ENCODE measurements at places on chromosomes 1 and 21.

DNA sequence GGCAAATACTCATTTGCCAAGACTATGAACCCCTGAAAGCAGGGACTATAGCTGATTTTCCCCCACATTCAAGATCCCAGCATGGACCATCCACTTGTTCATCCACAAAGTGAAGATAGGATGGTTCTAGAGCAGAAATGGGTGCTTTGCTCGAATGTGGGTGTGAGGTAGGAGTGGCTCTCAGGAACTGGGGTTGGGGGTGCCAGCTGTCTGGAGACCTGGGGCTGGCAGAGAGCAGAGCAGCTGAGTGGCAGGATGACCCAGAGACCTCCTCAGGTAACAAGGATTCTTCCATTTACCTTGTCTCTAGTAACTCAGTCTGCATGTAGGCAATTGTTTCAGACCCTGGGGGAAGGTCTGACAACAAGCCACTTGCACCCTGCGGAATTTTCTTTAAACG, 6.0 kb downstream of the S100A9 start:
- no peak for DNase-seq

DNA sequence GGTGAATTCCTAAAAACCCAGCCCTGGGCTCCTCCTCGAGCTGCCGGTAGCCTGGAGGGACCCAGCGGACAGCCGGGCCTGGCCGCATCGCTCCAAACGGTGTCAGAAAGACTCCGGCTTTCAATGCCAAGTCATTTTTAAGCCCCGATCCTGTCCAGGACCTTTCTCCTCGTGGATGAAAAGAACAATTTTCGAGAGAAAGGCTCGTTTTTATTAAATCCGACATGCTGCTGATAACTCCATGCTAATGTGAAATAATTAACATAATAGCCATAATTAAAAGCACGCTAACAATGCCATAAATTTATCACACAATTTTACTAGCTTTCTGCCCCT, 4.6 kb upstream of the FOXD3 start:
- no peak for DNase-seq

DNA sequence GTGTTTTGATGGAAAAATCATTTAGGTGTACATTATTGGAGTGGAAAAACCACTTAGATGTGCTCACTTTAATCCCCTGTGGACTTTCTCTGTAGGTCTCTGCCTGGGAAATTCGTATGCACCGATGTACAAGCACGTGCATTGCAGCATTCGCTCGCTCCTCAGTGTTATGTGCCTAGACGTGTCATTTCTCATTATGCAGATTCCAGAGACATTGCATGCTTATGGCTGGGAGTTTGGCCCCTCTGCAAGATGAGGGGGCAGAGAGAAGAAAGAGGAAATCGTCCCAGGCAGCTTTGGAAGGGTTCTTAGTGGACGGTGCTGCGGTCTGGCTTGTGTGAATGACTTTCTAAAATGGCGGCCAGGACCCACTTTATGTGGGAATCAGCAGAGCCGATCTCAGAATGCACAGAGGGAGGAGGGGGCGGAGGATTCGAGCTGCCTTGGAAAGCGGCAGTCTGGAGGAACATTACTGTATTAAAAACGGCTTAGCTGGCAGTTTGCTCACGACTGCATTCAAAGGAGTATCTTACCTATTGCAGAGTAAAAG, 2.3 kb downstream of the SPEN start:
- peak; percentile 8 for DNase-seq

DNA sequence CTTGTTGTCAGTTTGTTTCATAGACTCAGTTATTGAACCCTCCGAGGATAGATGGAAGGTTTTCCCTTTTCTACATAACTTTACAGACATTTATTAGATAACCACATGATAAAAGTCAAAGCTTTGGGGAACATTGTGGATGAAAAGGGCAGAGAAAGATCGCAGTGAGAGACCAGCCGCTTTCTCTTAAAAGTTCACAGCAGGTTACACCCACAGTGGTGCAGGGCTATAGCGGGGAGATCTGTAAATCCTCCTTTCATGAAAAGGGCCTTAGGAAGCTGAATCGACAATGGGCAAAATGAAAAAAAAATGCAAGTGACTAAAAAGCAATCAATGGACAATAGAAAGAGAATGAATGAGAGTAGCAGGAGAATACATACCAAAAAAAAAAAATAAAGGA, 218.6 kb downstream of the GRIK1 start:
- DNase-seq: no peak

DNA sequence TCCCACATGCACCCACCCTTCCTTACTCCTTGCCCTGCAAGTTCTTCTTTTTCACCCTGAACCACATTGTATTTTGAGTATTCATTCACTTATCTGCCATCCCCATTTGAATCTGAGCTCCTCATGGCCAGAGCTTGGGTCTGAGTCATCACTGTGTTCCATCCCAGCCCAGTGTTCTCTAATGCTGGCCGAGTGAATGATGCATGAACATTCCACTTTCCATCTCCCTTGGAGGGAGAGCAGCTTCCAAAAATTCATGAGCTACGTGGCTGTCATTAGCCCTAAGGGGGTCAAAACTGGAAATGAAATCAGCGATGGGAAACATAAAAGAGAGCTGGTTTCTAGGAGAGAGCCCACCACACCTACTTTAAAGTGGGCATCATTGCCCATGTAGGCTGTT, 187.0 kb upstream of the USP24 start:
- DNase-seq: no peak

DNA sequence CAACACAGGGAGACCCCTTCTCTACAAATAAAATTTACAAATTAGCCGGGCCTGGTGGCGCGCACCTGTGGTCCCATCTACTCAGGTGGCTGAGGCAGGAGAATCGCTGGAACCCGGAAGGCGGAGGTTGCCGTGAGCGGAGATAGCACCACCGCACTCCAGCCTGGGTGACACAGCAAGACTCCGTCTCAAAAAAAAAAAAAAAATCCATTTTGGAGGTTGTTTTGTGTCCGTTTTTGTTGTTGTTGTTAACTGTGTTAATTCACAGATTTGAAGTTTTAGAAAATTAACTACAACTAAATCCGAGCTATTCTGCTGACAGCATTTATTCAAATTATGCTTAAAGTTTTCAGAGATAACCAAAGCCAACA, 618 bp downstream of the CLCC1 start:
- no peak for DNase-seq

DNA sequence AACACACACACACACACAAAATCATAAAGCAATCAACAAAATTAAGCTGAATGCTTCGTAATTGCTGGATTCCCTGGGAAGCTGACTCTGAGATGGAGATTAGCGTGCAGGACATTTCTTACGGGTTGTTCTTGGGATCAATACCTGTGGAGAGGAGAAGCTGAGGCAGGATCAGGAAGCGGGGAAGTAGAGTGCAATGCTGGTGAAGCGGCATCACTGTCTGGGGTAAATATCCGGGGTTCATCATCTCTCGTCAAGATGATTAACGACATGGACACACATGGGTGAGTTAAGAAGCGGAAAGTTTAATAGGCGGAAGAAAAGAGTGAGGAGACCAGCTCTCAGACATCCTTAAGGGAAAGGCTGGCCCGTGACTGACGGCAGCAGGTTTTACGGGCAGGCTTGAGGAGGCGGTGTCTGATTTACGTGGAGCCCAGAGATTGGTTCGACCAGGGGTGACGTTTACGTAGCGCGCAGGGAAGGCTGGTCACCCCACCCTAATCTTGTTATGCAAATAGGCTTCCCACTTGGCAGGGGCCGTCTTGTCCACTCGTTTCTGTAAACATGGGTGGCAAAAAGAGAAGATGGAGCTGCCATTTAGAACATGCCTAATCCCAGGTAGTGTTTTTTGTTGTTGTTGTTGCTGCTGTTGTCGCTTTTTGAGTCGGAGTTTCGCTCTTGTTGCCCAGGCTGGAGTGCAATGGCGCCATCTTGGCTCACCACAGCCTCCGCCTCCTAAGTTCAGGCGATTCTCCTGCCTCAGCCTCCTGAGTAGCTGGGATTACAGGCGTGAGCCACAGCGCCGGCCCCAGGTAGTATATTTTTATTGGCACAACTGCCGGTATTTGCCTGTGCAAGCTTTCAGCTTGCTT, 135.6 kb upstream of the KCNJ15 start:
- DNase-seq: no peak

DNA sequence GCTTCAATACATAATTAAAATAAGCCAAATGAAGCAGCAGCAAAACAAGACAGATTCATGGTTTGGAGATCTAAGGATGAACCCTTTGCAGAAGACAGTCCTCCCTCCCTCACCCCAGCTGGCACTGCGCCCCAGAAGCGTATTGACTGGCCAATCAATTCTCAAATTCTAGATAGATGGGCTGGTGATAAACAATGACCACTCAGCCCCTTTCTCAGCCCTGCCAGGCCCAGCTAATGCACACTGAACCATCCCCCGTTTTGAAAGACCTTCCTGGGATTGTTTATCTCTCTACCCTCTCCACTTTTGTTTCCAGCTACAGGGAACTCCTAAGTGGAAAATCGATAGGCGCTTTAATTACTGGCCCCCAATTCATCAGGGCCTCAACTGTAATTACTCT, 29.0 kb downstream of the TNR start:
- DNase-seq: no peak

DNA sequence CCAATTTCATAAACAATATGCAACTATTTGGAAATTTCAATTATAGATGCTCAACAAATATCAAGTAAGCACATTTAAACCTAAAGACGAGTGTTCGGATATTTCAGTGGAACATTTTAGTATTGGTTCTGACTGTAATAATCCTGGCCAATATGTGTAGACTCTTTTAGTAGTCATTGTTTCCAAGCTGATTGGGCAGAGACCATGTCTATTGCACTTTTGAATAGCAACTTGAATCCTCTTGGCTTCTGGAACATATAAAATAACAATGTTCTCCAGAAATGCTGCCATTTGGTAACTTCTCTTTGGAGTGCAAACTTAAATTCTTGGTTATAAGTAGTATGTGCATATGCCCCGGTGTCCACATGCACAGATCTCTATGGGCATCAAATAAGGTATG, 205.5 kb upstream of the C1orf105 start:
- DNase-seq: no peak

- DNase-seq: no peak
Measured at GRCh38 chr1:55378582-55378981, 163.4 kb upstream of the USP24 start.

- DNase-seq: peak; percentile 88
Measured at GRCh38 chr1:1069056-1069710, 4.9 kb downstream of the RNF223 start.

DNA sequence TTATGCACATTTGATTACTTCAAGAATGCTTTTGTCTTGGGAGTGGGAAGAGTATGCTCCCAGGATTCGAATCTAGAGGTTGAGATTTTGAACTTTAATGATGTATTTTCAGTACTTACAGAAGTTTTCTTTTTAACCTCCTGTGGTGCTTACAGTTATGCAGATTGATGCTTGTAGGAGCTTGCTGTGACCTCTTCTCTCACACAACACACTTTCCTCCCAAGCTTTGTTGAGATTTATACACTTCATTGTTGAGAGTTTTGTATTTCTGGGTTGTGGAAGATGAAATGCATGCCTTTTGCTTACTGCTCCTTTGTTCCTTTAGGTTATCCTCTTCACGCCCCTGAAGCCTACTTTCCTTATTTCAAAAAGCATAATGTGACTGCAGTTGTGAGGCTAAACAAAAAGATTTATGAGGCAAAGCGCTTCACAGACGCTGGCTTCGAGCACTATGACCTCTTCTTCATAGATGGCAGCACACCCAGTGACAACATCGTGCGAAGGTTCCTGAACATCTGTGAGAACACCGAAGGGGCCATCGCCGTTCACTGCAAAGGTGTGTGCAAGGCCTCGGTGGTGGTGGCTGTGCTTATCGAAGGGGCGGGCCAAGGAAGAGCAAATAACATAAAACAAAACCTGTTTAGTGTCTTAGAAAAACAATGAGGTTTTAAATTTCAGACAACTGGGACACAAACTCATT, 75.5 kb upstream of the GPR88 start:
- DNase-seq: no peak

- no peak for DNase-seq
Measured at GRCh38 chr1:222068937-222069336, 327.0 kb upstream of the DUSP10 start.

GRCh38 chr1:36603461-36603860, 120.7 kb upstream of the CSF3R start:
- no peak for DNase-seq

DNA sequence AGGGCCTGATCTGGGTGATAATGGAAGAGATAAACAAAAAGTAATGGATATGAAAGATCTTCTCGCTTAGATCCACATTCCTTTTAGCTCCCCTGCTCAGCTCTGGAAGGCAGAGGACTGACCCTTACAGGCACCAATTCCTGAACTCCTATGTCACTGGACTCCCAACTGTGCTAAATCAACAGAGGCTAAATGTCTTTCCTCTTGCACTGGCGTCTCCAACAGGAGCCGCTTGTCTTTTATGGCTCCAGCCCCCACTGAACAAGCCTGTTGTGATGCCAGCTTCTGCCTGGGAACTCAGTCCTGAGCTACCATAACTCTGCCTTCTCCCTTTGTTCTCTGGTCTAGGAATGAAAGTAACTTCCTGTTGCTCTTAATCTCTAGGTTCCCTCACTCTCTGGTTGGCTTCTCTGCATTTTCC, 142.1 kb upstream of the COL11A1 start:
- no peak for DNase-seq

GRCh38 chr1:37151789-37152188, 117.5 kb upstream of the GRIK3 start:
- no peak for DNase-seq

DNA sequence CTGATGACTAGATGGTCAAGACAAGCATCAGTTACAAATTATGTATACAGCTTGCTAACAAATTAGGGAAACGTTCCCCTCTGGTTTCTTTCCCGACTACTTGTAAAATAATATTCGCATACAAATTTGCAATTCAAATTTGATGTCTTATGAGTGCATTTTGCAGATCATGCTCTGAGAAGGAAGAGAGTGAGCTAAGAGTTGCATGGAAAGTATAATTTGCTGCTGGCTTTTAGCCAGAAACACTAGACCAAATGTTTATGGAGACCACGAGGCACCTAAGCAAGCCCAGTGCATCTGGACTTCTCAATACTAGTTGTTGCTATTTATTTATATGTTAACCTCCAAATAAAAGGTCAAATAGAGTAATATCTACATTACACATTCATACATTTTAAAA, 216.0 kb downstream of the SMYD3 start:
- no peak for DNase-seq

DNA sequence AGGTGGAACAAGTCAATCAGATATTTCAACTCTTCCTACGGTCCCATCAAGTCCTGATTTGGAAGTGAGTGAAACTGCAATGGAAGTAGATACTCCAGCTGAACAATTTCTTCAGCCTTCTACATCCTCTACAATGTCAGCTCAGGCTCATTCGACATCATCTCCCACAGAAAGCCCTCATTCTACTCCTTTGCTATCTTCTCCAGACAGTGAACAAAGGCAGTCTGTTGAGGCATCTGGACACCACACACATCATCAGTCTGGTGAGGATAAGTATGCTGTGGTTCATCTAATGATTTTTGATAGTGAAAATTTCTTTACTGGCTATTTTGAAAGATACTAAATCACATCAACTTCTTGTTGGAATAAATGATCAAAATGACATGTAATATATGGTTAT, 67.7 kb upstream of the MPC2 start:
- no peak for DNase-seq
